ENCODE measurements at places on chromosomes 13 and 19.

GRCh38 chr13:62432906-62433305 is 1017.3 kb upstream of the PCDH20 start:
- DNase-seq: no peak

DNA sequence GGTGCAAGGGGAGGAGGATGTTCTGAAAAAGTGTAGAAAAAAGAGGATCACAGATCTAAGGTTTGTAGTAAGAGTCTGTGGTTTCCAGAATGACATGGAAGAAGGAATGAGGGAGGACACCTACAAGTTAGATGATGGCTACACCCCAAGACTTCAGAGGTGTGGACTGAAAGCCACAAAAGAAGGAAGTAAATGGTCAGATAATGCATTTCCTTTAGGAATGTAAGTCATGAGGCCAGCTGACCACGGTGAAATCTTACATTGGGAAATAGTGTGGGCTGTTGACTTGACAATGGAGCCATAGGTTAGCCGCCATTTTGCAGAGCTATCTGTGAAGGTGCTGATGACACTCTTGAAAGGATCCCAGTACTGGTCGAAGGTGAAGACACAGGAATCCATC is 25.3 kb upstream of the FBXO27 start:
- DNase-seq: no peak

GRCh38 chr19:48244281-48244680 is 11.4 kb downstream of the CARD8 start:
- DNase-seq: no peak

- no peak for DNase-seq
Measured at GRCh38 chr13:73954808-73955207, 179.4 kb downstream of the KLF12 start.

DNA sequence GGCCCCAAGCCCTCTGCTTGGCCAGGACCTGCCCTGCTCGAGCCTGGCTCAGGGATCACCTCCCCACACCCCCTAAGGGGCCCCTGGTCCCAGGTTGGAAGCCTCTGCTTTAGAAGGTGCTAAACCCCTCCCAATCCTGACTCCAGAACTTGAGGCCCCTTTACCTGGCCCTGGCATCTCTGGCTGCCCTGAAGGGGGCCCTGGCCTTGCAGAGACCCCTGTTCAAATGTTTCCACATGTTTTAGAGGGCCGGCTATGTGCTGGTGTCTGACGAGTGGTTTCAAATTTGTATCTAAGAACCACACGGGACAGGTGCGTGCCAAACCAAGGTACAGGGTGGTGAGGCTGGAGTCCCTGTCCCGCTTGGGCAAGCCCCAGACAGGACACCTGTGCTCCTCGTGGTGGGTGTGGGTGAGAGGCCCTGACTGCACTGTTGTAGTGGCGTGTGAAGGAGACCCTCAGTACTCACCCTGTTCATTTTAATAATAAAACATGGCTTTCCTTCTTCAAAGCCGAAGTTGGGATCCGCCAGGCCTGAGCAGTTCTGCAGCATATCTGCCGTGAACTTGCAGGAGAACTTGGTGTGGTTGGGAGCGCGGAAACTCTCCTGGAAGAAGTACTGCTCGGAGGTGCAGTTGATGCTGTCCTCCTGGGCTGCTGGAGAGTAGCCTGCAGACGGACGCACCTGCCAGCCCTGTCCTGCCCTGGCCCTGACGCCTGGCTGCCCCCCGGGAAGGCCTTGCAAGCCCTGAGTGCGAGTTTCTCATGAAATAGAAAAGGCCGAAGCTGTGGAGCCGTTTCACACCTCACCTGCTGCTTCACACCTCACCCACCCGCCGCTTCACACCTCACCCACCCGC is 5.4 kb downstream of the ATP4B start:
- DNase-seq: no peak

DNA sequence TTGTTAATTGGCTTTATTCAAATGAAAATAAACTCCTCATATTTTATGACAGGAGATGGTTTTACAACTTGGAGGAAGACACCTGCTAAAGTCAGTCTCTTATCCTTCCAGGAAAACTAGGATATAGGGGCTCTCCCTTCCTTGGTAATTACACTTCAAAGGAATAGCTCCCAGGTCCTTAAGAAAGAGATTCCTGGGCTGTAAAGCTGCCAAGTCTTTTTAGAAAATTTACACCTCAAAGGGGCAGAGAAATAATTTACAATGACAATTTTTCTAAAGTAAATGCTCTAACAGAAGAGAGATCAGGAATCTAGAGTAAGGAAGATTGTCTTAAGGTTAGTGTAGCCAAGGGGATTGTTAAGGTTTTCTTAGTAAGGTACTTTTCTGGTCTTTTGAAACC is 1359.0 kb downstream of the OLFM4 start:
- DNase-seq: no peak

DNA sequence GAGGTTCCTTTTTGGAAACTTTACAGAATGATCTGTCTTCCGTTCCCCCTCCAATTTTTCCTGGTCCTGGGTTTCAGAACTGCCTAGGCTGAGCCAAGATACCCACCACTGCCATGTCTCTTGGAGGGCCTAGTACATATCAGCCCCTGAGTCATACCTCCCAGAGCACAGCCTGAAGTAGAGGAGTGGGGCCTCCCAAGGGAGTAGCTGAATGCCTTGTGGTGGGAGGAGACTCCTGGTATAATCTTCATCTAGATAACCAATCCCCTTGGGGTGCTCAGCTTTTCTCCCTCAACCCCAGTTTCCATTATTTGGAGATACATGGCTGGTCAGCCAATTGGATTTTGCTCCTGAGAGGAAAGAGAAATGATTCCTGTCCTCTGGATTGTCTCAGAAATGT is 30.3 kb downstream of the ZNF763 start:
- DNase-seq: no peak

DNA sequence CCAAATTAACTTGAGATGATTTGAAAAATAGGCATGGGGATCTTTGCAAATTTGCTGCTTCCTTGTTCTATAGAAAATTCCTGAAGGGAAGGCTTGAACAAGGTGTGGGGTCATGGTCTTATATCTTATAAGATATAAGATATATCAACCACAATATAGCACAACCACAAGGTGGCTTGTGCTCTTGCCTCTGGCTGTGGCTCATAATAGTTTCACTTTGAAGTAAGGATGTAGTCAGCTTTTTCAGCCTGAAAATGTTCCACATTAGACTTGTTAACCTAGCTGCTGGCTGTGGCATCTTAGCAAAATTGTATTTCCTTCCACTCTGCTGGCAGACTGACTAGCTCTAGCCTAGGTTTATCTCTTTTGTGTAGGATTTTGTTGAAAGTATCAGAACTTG is 169.7 kb downstream of the KLF5 start:
- DNase-seq: no peak

- no peak for DNase-seq
Measured at GRCh38 chr19:50949861-50950260, 3.0 kb downstream of the KLK5 start.

GRCh38 chr19:42092350-42092749 is 16.4 kb downstream of the ZNF574 start:
- DNase-seq: peak; percentile 36

- DNase-seq: no peak
Measured at GRCh38 chr19:6590258-6590826, 608 bp downstream of the CD70 start.

GRCh38 chr13:80134346-80134745 is 206.6 kb downstream of the SPRY2 start:
- no peak for DNase-seq

DNA sequence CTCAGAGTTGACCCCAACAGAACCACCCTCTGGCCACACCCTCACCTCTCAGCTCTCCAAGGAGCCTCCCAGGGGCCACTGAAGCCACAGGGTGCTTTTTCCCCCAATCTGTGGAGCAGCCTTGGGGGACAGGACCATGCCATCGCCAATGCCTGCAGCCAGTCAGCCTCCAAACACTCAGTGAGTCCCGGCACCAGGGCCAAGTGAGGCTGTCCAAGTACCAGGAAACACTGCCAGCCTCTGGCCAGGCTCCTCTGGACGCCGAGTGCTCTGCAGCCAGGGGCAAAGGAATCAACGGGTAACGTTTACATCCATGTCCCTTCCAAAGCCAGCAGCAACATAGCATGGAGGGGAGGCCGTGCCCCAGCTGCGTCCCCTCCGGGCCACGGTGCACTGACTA is 9.5 kb upstream of the COMP start:
- DNase-seq: no peak

- peak; percentile 39 for DNase-seq
Measured at GRCh38 chr19:2266183-2266993, 10.2 kb upstream of the JSRP1 start.

- DNase-seq: no peak
Measured at GRCh38 chr13:97658556-97658955, 224.6 kb downstream of the RAP2A start.

- DNase-seq: no peak
Measured at GRCh38 chr13:93529961-93530360, 303.4 kb downstream of the GPC6 start.

All from NCI-H345 (cell line).